ENCODE measurements at places on chromosomes 16 and 17. TPM values are rescaled to one million over a fixed set of nuclear protein-coding genes. Genes with fewer than 3 reads are reported as not detected.
A peak's percentile ranks its signal among the peaks of the same experiment; 100 is the strongest.

DNA sequence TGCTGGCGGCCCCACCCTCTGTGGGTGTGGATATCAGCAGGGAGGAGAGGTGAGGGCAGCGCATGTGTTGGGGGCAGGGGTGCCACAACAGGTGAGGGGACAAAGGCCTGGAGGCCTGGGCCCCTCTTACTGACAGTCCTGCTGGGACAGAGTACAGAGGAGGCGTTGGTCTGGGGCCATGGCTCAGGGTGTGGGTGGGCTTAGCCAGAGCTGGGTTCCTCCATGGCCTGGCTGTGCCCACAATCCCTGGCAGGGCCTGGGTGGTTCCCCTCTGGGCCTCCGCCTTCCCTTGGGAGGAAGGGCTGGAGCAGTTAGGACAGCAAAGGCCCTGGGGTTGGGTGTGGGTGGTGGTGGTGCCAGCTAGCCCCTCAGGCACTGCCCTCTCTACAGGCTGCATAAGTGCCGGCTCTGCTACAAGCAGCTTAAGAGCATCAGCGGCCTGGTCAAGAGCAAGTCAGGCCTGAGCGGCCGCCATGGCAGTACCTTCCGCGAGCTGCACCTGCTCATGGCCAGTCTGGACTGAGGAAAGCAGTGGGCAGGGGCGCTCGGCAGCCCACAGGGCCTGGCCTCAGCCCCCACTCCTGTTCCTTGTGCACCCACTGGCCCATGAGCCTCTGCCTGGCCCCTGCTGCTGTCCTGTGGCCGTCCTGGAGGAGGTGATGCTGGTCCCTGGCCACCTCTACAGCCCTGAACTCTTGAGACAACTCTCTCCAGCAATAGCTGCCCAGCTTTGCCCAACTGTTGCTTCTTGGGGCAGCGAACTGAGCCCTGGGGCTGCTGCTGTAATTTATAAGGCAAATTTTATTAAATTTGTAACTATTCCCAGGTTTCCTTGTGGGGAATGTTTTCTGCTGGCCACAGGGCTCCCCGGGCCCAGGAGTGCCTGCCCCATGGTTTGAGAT is 21.1 kb downstream of the KATNB1 start:
- no peak for DNase-seq
- peaks cover 10% of the 10 kb centered on the region for H3K36me3 ChIP-seq
- H3K27me3 ChIP-seq, result no peaks in the 10 kb centered on the region
- H3K27ac ChIP-seq, result no peak overlapping the region
- no peak overlapping the region for H3K4me3 ChIP-seq
- H3K4me1 ChIP-seq, result no peaks in the 10 kb centered on the region

GRCh38 chr17:74852237-74853047 is 7.2 kb downstream of the GRIN2C start:
- peak; percentile 64 for DNase-seq
- peaks cover 3% of the 10 kb centered on the region for H3K4me1 ChIP-seq
- H3K27ac ChIP-seq, result no peak overlapping the region
- peak overlapping the region; percentile 71 for H3K4me3 ChIP-seq
- H3K36me3 ChIP-seq, result no peaks in the 10 kb centered on the region
- peaks cover 43% of the 10 kb centered on the region for H3K27me3 ChIP-seq

DNA sequence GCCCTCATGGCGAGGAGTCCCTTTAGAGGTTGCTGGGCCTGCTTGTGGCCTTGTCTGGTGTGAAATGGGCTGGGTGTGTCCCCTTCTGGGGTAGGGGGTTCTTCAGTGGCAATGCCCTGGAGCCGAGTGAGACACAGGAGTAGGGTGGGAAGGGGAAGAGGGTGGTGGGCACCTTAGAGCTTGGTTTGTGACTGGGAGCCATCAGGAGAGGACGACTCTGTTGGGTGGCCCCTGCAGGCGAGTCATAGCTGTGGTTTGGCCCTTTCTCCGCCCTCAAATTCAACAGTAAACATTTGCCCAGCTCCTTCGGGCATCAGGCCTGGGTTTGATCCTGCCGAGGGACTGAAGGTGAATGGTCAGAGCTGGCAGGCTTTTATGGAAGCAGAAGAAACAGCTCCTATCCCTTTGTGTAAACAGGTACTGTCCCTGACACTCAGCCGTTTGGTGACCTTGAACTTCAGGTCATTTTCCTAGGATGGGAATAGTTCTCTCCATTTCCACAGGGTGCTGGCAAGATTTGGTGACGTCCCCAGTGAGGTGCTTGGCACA is 2.9 kb downstream of the E4F1 start:
- H3K27me3 ChIP-seq, result no peaks in the 10 kb centered on the region
- peaks cover 22% of the 10 kb centered on the region for H3K4me1 ChIP-seq
- H3K4me3 ChIP-seq, result no peak overlapping the region
- H3K27ac ChIP-seq, result no peak overlapping the region
- no peak for DNase-seq

DNA sequence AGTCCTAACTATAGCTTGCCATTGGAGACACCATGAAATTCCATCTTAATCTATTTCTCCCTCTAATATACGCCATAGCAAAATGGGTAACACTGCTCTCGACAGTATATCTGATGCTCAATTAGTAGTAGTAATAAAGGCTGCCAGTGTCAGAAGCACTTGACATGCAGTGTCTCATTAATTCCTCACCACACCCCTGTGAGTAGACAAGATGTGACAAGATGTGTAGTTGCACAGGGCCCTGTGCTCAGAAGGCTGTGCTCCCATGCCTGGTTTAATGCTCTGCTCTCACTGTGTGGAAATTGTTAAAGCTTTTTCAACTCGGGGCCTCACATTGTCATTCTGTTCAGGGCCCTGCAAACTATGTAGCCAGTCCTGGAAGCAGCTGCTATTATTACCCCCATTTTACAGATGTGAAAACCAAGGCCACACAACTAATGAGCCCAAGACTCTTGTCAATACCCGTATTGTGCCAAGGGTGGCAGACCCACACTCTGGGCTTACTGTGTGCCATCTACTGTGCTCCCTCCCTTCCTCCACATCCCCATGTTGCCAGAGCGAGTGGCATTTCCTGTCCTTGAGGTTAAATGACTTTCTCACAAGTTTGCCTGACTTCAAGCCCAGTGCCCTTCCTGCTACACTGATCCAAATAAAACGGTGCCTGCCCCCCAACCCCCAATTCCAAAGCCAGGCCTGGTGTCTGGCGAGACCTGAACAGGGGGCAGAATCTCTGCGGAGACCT is 287.3 kb upstream of the CCL2 start:
- H3K36me3 ChIP-seq, result no peaks in the 10 kb centered on the region
- H3K4me1 ChIP-seq, result peaks cover 26% of the 10 kb centered on the region
- H3K4me3 ChIP-seq, result no peak overlapping the region
- peaks cover 6% of the 10 kb centered on the region for H3K27me3 ChIP-seq

GRCh38 chr16:73308771-73309170 is 260.8 kb upstream of the ZFHX3 start:
- no peak for DNase-seq
- H3K27ac ChIP-seq, result no peak overlapping the region
- no peaks in the 10 kb centered on the region for H3K4me1 ChIP-seq
- no peak overlapping the region for H3K4me3 ChIP-seq
- no peaks in the 10 kb centered on the region for H3K27me3 ChIP-seq

- H3K4me1 ChIP-seq, result peaks cover 9% of the 10 kb centered on the region
- peak; percentile 89 for DNase-seq
- H3K4me3 ChIP-seq, result peak overlapping the region; percentile 92
- peaks cover 62% of the 10 kb centered on the region for H3K36me3 ChIP-seq
- peaks cover 10% of the 10 kb centered on the region for H3K27me3 ChIP-seq
- peak overlapping the region; percentile 99 for H3K27ac ChIP-seq
These were observed 7.3 kb upstream of the TSPOAP1 start for GRCh38 chr17:58335779-58336455.

- H3K4me3 ChIP-seq, result no peak overlapping the region
- H3K4me1 ChIP-seq, result peaks cover 16% of the 10 kb centered on the region
- H3K27ac ChIP-seq, result no peak overlapping the region
- no peaks in the 10 kb centered on the region for H3K27me3 ChIP-seq
- H3K36me3 ChIP-seq, result peaks cover 13% of the 10 kb centered on the region
- no peak for DNase-seq
These were observed 24.8 kb downstream of the RAD51D start for GRCh38 chr17:35094902-35095301.

GRCh38 chr16:74991268-74991592 is 6.3 kb upstream of the WDR59 start:
- H3K4me1 ChIP-seq, result no peaks in the 10 kb centered on the region
- H3K27ac ChIP-seq, result no peak overlapping the region
- H3K27me3 ChIP-seq, result no peaks in the 10 kb centered on the region
- no peak for DNase-seq
- no peaks in the 10 kb centered on the region for H3K36me3 ChIP-seq

DNA sequence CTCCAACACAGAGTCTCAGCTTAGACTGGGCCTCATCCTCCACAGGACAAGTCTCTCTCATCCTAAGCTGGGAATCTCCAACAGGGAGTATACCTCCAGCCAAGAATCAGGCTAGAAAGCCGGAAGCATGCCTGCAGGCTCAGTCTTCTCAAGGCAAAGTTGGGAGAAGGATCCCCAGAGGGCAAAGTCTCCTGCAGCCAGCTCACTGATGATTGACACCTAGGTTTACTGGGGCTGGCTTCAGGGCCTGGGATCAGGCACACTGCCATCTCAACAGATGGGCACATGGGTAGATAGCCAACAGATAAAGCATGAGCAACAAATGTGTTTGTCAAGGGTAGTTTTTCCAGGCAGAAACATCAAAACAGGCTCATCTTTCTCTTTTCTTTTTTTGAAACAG is 56.1 kb upstream of the TOX3 start:
- no peak for DNase-seq
- no peaks in the 10 kb centered on the region for H3K36me3 ChIP-seq
- H3K4me3 ChIP-seq, result no peak overlapping the region

DNA sequence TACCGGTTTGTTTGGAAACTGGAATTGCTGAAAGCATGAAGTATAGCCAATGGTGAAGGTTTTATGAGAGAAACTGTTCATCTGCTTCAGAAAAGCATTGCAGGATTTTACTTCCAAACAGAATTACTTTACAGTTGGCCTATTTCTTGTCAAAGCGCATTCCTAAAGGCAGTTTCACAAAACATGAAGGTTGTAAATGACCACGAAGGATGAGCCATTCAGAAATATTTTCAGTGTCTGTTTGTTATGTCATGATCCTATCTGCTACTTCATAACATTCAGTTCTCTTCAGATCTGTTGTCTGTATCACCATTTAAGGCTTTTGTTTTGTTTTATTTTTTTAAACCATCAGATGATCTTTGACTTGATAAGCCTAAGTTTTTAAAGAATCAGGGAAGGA is 45.7 kb downstream of the AATF start:
- H3K27ac ChIP-seq, result no peak overlapping the region
- no peaks in the 10 kb centered on the region for H3K27me3 ChIP-seq
- peaks cover 54% of the 10 kb centered on the region for H3K36me3 ChIP-seq
- H3K4me3 ChIP-seq, result no peak overlapping the region
- DNase-seq, result no peak

GRCh38 chr17:59387351-59388068 is 56.1 kb downstream of the YPEL2 start:
- DNase-seq, result no peak
- no peaks in the 10 kb centered on the region for H3K27me3 ChIP-seq
- no peaks in the 10 kb centered on the region for H3K36me3 ChIP-seq
- no peak overlapping the region for H3K4me3 ChIP-seq
- H3K27ac ChIP-seq, result no peak overlapping the region
- no peaks in the 10 kb centered on the region for H3K4me1 ChIP-seq

DNA sequence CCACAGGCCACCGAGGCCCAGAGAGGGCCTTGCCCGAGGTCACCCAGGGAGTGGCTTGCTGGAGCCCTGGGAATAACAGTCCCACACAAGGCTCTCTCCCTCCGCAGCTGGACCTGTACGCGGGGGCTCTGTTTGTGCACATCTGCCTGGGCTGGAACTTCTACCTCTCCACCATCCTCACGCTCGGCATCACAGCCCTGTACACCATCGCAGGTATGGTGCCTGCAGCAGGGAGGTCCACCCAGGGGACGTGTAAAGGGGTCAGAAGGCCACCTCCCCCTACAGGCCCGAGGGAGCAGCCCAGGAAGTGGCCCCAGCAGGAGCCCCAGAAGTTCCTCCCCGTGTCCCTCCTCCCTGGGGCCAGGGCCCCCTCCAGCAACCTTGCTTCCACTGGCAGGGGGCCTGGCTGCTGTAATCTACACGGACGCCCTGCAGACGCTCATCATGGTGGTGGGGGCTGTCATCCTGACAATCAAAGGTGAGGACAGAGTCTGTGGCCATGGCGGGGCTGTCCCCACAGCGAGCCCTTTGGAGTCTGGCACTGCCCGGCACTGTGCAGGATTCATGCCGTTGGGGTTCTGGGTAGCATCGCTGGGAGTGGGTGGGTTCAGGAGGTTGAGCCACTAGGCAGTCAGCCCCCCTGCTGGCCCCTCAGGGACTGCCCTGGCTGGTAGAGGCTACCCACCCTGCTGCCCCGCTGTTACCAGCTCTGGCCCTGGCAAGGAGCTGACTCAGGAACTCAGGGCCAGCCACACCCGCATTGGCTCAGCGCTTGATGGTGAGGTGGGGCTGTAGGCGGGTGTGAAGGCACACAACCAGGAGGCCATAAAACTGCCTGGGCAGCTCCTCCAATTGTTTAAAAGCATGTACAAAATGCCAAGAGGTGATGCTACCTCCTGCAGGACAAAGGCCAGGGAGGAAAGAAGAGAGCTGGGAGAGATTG is 17.3 kb downstream of the SLC5A10 start:
- no peak overlapping the region for H3K4me3 ChIP-seq
- no peak overlapping the region for H3K27ac ChIP-seq
- DNase-seq, result no peak
- H3K27me3 ChIP-seq, result no peaks in the 10 kb centered on the region

The KRTAP4-5 gene
- not detected for total RNA-seq

The SLC35G3 gene
- total RNA-seq, result not detected

The CDH8 gene
- not detected for total RNA-seq

The ABAT gene
- 3.1 TPM for total RNA-seq

The VASN gene
- total RNA-seq, result not detected

Data from activated naive CD4-positive, alpha-beta T cell treated with anti-CD3 and anti-CD28 coated beads for 36 hours (primary cell).